Fibroblast of skin of left quadriceps (primary cell): ENCODE measurements at places on chromosomes 2 and 18.

DNA sequence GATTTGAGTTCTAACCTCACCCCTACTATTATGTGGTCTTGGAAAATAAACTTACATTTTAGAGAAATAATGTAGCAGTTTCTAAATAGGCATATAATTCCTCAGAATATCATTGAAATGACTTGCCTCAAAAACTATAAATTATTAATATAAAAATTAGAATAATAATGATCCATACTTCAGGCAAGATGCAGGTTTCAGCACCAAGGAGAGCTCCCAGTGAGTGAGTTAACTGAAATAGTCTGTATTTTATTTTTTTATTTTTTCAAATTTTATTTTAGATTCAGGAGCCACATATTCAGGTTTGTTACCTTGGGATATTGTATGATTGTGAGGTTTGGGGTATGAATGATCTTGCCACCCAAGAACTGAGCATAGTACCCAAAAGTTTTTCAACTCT, 472.2 kb upstream of the DCC start:
- DNase-seq = peak; percentile 4

DNA sequence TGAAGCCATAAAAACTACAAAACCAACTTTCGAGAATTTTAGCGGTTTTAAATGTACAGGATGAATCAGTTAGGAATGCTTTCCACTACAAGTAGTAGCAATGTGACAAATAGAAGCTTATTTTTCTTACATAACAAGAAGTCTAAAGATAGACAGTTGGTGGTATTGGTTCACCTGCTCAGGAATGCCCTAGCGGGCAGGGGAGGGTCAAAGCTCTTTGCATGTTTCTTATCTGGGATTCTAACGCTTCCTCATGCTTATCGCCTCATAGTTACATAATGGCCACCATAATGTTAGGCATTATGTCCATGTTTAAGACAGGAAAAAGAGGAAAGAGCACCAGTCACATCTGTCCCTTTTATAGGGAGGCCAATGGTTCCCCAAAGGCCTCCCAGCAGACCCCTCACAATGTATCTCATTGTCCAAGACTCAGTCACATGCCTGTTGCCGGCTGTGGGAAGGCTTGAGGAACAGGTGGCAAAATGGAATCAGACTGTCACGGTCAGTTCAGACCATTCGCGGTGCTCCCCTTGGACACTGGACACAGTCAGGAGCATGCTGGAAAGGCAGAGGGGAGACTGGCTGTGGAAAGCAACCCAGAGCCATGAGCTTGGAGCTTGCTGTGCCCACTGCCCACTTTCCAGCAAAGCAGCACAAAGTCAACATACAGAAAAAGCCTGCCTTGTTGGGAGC, 69.4 kb upstream of the ODC1 start:
- no peak for DNase-seq

DNA sequence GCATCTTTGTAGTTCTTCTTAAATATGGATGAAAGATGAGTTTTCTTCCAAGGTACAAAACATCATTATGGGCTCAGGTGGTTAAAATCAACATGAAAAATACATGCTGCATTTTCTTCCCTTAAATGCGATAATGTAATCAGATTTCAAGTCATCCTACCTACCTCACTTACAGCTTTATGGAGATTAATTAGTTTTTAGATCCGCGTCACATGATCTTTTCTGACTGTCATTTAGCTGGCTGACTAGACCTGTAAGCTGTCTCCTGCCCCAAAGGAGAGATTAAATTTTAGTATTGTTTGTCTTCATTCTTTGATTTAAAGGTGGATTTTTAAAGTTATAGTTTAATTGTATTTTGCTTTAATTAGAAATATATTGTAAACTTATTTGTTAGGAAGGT, 678.0 kb upstream of the ZEB2 start:
- DNase-seq = no peak

GRCh38 chr2:219331560-219332213, 857 bp downstream of the RESP18 start:
- DNase-seq = no peak

GRCh38 chr18:24381126-24381525, 16.5 kb downstream of the OSBPL1A start:
- DNase-seq = no peak

DNA sequence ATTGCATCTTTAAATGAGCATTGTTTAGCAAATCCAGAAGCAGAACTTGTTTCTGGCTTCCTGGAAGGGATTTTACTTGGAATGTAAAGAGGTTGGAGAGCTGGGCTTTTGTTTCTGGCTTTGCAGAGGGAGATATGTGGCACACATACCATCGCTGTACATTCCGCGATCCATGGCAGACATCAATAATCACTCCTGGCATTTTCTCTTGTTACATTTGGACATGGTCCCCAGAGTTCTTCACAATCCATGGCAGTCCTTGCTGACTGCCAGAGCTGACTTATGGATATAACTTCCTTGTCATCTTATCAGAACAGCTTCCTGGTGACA, 445.6 kb upstream of the SPRED2 start:
- DNase-seq = no peak

DNA sequence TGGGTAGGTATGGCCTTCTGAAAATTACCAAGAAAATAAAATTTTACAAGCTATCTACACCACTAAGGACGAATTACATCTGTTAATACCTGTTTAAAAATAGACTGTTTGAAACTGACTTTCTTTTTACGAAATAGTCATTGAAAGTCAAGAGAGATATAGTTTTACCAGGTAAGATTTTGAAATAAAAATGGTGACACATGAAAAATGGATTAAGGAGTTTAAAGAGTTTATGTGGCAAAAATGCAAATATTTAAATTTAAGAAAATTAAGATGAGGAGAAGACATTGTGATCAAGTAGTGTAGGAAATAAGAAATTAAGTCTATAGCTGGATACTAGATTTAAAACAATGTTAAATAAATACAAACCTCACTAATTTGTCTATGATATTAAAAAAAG, 271.5 kb downstream of the TRIB2 start:
- DNase-seq = no peak

DNA sequence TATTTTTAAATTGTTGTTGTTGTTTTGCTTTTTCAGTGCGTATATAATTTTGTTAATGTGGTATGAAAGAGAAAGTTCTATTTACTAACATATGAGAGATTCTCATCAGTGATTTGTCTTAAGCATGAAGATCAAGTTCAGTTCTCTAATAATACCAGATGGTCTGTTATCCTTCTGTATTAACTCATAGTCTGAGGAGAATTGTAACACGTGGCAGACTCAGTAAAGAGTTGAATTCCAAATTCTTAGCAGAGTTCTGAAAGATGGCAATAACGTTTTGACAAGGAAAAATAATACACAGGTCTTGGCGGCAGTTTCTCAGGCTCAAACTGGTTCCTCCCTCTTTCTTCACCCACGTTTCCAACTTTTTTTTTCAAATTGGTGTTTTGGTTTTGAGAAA, 17.2 kb upstream of the COL3A1 start:
- no peak for DNase-seq

- no peak for DNase-seq
Observed at GRCh38 chr2:125581557-125581956, 1074.4 kb upstream of the GYPC start.

DNA sequence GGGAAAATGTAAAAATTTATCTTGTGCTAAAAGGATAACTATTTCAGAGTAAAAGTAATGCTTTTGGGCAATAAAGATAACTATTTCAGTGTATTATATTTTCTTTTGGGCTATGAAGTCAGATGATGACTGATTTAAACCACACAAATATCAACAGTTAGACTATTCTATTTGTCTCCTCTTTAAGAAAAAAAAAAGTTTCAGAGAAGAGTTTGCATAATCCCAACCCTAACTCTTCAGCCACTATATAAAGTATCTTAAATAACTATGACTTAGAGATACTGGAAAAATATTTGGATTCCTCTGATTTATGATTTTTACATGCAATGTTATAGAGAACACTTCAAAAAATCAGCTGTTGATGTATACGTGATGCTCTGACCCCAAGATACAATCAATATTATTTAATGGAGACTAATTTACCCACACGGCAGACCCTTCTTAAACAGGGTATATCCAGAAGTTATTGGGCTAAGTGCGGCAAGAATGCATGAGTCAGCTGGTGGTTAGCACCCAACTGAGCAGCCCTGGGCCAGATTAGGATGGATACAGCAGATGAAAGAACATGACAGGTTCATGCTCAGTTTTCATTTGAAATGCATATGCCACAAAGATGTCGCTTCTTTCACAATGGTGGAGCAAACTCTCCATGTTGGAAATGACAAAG, 279.0 kb downstream of the AFF3 start:
- DNase-seq = peak; percentile 65

GRCh38 chr2:8139668-8140200, 542.1 kb upstream of the ID2 start:
- DNase-seq = no peak

GRCh38 chr2:144208924-144209323, 311.0 kb downstream of the ZEB2 start:
- DNase-seq = no peak

- no peak for DNase-seq
Observed at GRCh38 chr18:58860747-58861231, 3.9 kb upstream of the ZNF532 start.

DNA sequence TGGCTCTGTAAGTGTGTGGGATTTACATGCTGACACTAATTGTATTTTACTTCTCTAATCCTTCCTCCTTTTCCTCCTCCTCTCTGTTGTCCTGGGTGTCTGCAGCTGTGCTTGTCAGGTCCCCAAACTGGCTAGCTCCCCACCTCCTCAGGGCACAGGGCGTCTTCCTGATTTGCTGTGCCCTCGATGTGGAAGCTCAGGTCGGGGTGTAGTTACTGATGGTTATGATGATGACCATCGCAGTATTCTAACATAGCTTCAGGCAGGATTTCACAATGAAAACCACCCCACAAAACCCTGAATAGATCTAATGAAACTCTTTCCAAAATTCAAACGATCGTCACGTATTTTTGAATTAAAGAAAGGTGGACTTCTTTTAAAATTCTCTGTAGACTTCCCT, 428.4 kb downstream of the TGIF1 start:
- DNase-seq = no peak

DNA sequence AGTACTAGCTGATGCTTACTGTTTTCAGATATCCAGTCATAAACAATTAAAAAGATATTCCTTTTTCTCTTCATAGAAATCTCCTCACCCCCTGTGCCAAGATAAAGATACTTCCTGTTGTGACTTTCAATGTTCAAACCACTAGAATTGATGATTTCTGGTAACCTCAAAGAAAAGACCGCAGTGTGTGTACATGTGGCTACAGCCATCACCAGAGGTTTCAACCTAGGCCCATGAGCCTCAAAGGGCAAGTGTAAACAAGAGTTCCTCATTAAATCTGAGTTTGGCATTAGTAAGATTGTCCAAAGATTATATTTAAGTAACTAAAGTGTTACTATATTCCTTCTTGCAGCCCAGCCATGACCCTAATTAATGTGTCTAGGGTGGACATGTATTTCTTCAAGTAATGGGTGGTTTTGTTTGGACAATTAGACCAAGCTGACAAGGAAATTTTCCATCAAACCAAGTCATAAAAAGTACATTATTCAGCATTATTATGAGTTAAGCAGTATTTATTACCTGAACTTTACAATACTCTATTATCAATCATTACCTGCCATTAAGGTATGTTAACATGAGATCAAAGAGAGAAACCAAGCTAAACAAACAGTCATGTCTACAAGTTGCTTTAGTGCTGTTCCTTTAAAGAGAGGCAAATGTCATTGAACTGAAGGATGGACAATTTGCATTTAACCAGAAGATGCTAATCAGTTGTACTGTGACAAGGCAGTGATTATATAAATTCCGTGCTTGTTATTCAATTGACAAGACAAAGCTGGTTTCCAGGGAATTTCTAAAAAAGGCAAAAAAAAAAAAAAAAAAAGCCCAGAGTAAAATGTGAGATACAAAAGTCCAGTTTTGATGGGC, 382.7 kb downstream of the LNPK start:
- no peak for DNase-seq

GRCh38 chr2:148461876-148462275, 182.7 kb upstream of the EPC2 start:
- DNase-seq = no peak

- DNase-seq = no peak
Observed at GRCh38 chr2:176599796-176600485, 330.7 kb downstream of the MTX2 start.

DNA sequence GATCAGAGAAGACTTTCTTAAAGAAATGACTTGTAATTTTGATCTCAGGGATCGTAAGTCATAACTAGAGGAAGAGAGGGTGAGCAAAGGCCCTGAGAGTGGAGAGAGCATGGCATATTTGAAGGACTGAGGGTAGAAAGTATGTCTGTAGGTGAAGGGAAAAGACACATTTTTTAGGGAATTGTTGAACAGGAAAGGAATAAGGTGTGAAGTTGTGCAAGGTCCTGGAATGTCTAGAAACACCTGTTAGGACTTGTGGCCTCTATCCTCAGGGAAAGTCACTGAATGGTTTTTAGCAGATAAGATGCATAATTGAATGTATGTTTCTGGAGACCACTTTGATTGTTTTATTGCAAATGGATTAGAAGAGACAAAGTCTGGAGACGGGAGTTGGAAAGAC, 62.5 kb upstream of the ACTR3 start:
- no peak for DNase-seq

- peak; percentile 31 for DNase-seq
Observed at GRCh38 chr2:186256540-186256939, 229.5 kb upstream of the ZC3H15 start.

DNA sequence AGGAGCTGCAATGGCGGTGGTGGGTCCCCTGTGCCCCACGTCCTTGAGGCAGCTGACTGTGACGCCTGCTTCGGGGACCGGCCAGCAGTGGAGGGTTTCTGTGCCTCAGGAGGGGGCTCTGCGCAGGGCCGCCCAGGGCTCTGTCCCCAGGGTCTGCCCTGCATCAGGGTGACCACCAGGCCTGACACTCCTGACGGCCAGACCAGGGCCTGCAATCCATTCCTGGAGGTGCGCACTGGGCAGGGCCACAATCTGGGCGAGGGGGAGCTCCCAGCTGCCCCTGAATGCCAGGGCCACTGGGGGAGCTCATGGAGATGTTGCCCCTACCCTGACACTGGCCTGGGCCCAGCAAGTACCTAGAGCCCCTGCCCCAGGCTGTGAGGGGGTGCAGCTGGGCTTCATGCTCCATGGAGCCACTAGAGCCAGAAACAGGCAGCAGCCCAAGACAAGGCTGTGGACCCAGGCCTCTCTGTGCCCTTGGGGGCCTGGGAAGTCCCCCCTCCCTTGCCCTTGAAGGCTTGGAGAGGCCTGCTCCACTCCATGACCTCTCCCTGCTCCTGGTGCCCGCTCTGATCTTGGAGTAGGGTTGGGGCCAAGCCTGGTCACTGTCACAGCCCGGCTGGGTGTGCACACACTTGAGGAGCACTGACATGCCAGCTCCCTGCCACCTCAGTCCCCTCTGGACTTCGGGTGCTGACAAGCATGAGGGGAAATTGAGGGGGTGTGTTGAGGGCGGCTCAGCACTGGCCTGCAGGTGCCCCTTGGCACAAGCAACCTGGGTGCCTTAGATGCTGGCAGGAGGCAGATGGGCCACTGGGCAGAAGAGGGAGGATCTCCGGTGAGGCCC, 55.9 kb downstream of the LDAH start:
- no peak for DNase-seq

GRCh38 chr2:216855605-216856004, 4.3 kb downstream of the TNP1 start:
- DNase-seq = no peak

- no peak for DNase-seq
Observed at GRCh38 chr2:203960811-203961210, 24.2 kb downstream of the ICOS start.
